ENCODE measurements at places on chromosomes 1 and 21.

DNA sequence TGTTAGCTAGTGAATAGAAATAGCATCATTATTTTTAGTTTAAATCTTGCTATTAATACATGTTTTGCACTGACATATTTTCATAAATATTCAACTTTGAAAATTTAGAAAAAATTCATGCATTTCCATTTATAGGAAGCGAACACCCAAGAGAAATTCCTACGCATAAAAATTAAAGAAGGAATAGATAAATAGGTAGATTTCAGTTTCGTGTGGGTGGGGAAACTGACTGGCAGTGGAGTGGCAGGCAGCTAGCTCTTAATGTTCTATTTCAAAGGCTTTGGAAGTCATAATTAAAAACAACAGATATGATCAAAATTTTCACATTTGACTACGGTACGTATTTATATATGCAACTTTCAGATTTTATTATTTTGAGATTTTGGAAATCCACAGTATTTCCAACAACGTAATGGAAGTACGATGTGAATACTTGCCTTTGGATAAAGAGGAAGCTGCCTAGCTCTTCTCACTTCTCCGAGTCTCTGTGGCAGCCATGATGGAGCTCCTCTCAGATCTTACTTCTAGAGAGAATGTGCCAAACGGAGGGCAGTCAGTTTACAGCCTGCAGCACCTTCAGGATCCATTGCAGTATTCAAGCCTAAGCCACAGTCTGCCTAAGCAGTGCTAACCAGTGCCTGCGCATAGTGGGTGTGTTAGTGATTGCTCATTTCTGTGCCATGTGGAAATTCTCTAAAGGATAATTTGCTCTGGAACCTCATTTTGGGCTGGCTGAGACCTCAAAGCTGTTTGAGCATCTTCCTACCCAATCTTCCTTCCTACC, 62.9 kb upstream of the RGS4 start:
- no peak for DNase-seq

GRCh38 chr1:171286032-171286705, 27.8 kb upstream of the FMO4 start:
- no peak for DNase-seq

DNA sequence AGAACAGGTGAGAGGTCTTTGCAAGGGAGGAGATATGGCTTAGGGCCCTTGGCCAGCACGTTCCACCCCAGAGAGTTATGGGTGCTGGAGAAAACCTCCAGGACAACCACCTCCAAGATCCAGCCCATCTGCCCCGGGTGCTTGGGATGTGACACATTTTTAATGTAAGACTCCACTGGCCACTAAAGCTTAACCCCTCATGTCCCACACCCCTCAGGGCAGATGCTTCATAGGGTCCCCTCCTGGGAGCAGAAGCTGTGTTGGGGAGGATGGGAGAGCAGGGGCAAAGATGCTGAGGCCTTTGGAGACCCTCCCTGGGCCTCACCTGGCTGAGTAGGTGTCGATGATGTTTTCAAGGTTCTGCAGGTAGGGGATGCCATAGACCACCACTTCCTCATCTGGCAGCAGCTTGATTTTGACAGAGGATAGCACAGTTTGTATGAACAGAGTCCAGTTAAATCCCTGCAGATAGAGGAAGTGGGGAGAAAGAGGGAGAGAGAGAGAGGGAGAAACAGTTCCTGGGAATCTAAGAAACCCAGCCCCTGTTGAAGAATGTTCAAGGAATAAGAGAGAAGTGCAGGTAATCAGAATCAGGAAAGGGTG, 11.9 kb downstream of the PRXL2B start:
- no peak for DNase-seq

DNA sequence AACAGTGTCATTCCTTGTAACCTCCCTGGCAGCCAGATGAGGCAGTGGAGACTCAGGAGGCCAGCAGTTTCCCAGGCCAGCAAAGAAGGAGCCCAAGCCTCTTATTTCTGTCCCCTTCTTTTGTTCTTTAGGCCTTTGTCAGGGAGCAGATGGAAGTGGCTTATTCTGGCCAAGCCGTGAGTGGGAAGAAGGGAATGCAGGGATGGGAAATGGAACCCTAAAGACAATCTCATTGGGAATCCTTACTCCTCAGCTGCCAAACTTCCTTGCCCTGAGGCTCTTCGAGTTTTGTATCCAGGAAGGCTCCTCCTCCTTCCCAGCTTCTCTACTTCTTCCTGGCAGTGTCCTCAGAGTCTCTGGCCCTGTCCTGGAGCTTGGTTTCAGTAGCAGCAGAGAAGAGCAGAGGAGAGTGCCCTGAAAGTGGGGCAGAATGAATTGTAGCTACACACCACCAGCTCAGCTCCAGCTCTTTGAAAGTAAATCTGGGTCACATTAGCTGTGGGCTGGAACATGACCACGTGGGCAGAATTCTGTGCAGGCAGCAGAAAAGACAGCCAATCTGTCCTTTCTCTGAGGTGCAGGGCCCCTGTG, 63.9 kb downstream of the NDUFS5 start:
- no peak for DNase-seq

DNA sequence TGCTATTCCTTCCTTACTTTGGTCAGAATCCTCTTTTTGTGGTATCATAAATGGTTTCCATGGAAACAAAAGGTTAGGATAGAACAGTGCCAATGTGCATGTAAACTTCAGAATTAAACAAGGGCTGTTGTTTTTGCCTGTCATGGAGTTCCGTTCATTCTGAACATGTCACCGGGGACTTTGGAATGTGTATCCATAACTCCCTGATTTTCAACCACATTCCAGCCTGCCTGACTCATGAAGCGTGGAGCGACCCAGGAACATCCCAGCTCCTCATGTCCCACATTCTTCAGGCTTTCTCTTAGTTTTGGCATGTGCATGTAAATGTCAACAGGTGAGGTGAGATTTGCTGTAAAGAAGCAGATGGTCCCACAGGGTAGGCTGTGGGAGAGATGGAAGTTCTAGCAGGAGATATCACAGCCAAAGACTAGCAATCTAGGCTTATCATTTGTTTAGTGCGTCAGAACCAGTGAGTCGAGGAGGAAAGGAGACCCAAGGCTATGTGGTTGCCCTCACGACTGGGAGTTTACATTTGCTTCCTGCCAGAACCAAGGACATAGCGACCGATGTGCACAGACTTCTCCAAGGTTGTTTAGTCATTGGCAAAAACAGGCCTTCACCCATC, 23.0 kb upstream of the DNAJC11 start:
- no peak for DNase-seq

- DNase-seq = no peak
Observed at GRCh38 chr1:163300568-163300967, 21.2 kb upstream of the NUF2 start.

DNA sequence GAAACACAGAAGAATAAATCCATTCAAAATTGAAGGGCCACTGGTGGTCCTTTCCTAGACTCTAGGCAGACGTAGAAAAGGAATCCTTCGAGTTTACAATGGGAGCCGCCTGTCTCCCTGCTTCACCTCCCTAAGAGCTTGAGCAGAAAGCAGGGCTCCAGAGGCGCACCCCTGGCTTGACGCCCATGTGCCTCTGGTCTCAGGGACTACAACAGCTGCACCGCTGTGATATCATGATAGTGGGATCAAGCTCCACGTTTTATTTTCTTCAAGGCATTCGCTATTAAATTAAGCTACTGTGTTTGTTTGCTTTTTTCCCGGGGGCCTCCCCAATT, 403 bp upstream of the C1orf122 start:
- no peak for DNase-seq
